Tibial artery (tissue), 4 donors: ENCODE measurements at places on chromosomes 4 and X.
A peak's percentile ranks its signal among the peaks of the same experiment; 100 is the strongest.

DNA sequence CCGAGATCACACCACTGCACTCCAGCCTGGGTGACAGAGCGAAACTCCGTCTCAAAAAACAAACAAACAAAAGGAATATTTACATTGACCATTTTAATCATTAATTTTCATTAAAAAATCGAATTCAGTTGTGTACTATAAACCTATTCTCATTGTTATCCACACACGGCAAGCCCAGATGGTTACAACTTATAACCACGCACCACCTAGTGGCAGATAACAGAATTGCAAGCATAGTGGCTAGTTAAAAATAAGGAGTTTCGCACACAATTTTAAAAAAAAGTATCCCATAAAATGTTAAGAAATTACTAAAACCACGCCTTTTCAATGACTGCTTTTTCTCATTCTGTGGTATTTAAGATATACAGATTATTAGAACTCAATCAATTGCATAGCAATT is 25.4 kb downstream of the MBNL3 start:
- H3K4me3 ChIP-seq = no peak overlapping the region
- no peaks in the 10 kb centered on the region for H3K4me1 ChIP-seq
- DNase-seq = no peak
- no peaks in the 10 kb centered on the region for H3K36me3 ChIP-seq

DNA sequence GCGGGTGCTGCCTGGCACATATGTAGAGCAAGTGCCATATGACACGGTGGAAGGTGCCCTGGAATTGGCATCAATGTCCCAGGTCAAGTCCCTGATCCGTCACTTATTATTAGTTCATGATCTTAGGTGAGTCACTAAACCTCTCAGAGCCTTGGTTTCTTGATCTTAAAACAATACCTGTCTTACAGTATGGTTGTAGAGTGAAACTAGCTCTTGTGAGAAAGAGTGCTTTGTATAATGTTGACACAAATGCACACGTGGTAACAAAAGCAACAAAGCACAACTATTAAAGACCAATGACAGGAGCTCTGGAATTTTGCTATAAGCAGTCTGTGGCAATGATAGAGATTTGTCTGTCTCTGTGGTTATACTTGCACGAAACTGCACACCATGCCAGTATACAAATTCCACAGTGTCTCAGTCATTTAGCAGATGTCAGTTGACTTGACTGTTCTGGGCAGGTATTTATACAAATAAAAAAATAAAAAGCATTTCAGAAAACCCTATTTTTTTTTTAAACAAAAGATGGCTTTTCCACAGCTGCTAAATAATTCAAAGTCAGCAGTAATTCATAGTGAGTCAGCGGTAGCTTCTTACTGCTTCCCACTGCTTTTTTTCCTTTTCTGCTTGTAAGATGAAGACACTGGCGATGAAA is 19.7 kb upstream of the ACSL1 start:
- no peaks in the 10 kb centered on the region for H3K4me1 ChIP-seq
- no peak overlapping the region for H3K27ac ChIP-seq
- no peak overlapping the region for H3K4me3 ChIP-seq

- no peaks in the 10 kb centered on the region for H3K4me1 ChIP-seq
- H3K27me3 ChIP-seq = no peaks in the 10 kb centered on the region
- no peaks in the 10 kb centered on the region for H3K36me3 ChIP-seq
- no peak overlapping the region for H3K27ac ChIP-seq
Measured at GRCh38 chrX:10483191-10483831, 137.1 kb downstream of the MID1 start.

GRCh38 chr4:40301603-40302002 is 33.5 kb upstream of the CHRNA9 start:
- no peak overlapping the region for H3K4me3 ChIP-seq
- H3K4me1 ChIP-seq = no peaks in the 10 kb centered on the region
- peaks cover 8% of the 10 kb centered on the region for H3K27me3 ChIP-seq

DNA sequence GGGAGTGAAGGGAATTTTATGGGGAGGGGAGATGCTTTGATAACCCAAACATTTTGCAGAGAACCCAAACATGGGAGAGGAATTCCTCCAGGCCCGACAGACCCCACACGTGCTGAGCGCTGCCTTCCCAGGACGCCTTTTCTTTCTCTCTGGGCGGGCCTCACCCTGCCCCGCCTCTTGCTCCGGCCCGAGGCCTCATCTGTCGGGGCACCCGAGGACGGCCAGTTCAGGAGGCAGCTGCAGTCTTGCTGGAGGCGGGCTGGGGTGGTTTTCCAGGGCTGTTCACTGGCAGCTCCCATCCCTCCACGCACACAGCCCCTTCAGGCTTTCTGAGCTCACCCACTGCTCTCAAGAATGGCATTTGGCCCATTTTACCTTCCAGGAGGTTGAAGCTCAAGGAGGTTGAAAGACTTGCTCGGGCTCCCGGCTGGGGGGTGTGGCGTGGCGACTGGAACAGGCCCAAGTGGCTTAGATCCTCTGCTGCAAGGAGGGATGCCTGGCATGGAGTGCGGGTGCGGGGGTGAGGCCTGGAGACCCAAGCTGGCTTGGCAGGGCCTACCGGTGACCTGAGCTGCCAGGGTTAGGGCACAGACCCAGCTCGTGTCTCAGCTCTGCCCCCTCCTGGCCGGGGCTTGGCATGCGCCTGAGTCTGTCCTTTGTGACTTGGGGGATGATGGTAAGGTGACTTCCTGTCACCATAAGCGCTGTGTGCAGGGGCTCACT is 99.2 kb downstream of the PSAPL1 start:
- H3K4me3 ChIP-seq = no peak overlapping the region
- no peaks in the 10 kb centered on the region for H3K36me3 ChIP-seq
- no peak for DNase-seq
- no peaks in the 10 kb centered on the region for H3K27me3 ChIP-seq

DNA sequence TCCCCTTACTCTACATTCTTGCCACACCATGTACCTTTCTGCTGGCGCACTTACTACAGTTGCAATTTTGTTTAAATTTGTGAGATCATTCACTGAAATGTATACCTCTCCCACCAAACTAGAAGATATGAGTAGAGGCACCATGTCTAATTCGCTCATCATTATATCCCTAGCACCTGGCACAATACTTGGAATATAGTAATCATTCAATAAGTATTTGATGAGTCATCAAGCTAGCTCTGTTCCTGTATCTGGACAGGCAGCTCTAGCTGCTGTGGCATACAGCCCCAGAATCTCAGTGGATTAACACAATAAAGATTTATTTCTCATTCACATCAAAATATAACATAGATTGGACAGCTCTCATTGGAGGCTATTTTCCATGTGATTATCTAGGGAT is 245.9 kb downstream of the IDS start:
- no peaks in the 10 kb centered on the region for H3K4me1 ChIP-seq
- no peak for DNase-seq
- H3K4me3 ChIP-seq = no peak overlapping the region
- no peaks in the 10 kb centered on the region for H3K27me3 ChIP-seq

GRCh38 chr4:25107827-25108516 is 52.3 kb downstream of the SEPSECS start:
- no peaks in the 10 kb centered on the region for H3K27me3 ChIP-seq
- no peak overlapping the region for H3K27ac ChIP-seq
- H3K4me3 ChIP-seq = no peak overlapping the region
- H3K4me1 ChIP-seq = no peaks in the 10 kb centered on the region
- no peak for DNase-seq
- H3K36me3 ChIP-seq = no peaks in the 10 kb centered on the region

- peak overlapping the region; percentile 52 for H3K4me3 ChIP-seq
- no peaks in the 10 kb centered on the region for H3K36me3 ChIP-seq
Measured at GRCh38 chr4:152352622-152353116, 183.2 kb downstream of the FBXW7 start.
